ENCODE measurements at places on chromosomes 11 and 22.

GRCh38 chr11:67731583-67731982 is 57.2 kb upstream of the ALDH3B2 start:
- DNase-seq, result no peak

- DNase-seq, result no peak
These were observed 41.2 kb downstream of the OR2AT4 start for GRCh38 chr11:75055511-75055910.

DNA sequence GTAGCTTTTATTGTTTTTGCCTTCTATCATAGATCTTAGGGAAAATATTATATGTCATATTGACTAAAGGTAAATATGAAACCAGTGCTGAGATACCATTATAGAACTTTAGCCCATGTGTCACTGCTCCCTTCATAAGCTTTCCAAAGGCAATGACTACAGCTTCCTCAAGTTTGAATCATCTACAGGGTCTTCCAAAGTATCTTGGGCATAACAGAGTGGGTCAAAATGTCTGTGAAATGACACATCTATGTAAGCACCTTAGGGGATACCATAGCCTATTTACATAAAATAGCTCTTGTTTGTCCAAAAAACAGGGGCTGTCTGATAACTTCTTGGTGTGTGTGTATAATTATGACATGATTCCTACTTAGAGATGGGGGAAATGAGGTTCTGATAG is 52.5 kb downstream of the RELT start:
- no peak for DNase-seq

DNA sequence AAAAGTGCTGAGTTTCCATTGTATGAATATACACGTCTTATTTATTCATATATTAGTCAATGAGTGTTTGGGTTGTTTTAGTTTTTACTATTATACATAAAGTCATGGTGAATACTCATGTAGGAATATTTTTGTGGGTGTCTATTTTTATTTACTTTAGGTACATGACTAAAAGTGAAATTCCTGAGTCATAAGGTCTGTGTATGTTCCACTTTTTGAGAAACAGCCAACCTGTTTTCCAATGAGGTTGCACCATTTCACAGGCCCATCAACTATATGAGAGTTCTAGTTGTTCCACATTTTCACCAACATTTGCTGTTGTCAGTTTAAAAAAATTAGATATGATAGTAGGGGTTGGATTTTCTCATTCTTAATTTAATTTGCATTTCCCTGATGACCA is 6.6 kb upstream of the OR6X1 start:
- DNase-seq, result no peak

DNA sequence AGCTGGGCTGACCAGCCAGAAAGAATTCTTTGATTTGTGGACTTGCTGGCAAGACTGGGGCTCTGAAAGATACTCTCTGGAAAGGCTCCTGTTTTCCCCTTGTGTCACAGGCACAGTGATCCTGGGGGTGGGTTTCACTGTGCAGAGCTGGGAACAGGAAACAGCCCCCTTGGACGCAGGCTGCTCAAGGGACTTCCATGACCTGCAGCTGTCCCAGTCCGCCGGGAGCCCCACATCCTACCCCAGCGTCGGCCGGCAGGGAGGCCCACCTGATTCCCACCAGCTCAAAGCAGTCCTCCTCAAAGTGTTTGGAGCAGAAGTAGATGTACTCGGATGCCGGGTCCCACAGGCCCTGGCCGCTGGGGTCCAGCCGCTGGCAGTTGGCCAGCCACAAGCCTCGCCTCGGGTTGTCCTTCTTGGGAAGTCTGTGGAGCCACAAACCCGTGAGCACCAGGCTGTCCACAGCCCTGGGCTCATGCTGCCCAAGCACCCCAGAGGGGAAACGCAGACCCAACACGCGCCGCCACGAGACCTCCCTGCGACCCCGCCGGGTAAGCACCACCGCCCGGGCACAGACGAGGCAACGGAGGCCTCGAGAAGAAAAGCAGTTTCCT is 824 bp downstream of the THAP7 start:
- no peak for DNase-seq

GRCh38 chr11:60761436-60762190 is 4.9 kb downstream of the MS4A15 start:
- no peak for DNase-seq

DNA sequence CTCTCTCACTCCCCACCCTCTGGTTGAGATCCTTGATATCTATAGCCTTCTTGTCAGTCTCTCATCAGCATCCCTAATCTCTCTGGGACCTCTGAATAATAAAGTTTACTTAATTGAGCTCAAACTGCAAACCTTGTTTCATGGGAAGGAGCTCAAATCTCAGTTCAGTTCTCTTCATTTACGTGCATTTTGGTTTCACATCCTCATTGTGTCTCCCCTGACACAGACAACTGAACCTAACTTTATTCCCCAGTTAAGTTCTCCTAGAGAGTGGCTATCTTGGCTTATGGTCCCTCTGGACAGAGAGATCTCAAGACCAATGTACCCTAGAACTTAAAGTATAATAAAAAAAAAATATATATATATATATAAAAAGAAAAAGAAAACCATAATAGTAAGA is 47.3 kb downstream of the NXPE2 start:
- DNase-seq, result no peak

- no peak for DNase-seq
These were observed 56.0 kb downstream of the CTTN start for GRCh38 chr11:70454197-70454767.

GRCh38 chr22:48096851-48097665 is 1334.6 kb downstream of the TBC1D22A start:
- no peak for DNase-seq

- no peak for DNase-seq
These were observed 48.9 kb downstream of the RTL6 start for GRCh38 chr22:44449061-44449682.

DNA sequence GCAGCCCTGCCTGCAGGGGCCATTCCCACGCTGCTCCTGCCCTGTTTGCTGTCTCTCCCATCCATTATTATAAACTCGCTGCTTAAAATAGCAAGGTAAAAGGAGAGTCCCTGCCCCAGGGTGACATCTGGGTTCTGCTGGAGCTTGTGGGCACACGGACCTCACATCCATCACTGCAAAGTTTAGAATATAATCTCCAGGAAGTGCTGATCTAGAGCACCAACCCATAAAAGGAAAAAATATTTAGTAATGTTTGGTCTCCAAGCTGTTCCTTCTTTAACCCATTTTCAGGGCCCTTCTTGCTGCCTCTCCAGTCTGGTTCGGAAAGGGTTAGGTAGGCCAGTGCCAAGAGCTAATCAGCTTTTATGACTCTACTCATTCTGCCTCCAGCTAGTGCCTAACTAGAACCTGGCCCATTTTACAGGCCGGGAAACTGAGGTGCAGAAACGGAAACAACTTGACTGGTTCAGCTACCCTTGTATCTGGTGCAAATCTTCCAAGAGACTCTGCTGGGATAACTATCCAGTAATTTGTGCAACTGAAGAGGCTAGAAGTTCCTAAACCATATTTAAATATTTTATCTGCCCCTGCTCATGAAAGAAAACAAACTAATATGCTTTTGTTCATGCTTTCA is 37.5 kb downstream of the IRAG1 start:
- no peak for DNase-seq

DNA sequence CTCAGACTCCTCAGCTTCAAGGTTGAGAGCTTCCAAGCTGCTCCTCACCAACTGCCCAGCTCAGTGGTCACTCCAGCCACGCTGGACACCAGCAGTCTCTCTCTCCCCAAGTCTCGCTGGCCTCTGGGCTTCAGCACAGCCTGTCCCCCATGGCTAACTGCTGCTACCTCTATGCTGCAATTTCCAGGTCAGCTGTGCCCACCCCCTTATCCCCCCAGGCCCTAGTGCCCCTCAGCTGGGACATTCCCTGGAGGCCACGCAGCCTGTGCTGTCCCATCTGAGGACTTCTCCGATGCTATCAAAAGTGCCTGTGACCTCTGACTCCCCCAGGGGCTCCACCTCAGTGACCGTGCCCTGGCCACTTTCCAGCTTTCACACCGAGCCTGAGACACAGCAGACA is 37.5 kb upstream of the PHF21B start:
- no peak for DNase-seq

- DNase-seq, result peak; percentile 61
These were observed 1.1 kb downstream of the MTFP1 start for GRCh38 chr22:30426388-30427353.

- DNase-seq, result no peak
These were observed 61.7 kb downstream of the ME3 start for GRCh38 chr11:86610559-86611341.

DNA sequence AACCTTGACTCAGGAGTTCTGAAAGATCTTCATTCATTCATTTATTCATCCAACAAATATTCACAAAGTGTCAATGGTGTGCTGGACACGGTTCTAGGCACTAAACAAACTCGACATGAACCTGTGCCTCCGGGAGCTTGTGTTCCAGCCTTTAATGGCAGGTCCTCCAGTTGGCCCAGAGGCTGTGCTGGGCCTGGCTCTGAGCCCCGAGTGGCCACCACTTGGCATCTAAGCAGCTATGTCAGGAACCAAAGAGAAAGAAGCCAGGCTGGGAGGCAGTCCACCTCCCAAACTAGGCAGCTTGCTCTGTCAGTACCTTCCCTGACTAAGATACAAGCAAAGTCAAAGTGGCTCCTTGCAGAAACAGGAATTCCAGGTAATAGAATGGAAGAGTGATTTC is 233.6 kb downstream of the BUD13 start:
- DNase-seq, result no peak

DNA sequence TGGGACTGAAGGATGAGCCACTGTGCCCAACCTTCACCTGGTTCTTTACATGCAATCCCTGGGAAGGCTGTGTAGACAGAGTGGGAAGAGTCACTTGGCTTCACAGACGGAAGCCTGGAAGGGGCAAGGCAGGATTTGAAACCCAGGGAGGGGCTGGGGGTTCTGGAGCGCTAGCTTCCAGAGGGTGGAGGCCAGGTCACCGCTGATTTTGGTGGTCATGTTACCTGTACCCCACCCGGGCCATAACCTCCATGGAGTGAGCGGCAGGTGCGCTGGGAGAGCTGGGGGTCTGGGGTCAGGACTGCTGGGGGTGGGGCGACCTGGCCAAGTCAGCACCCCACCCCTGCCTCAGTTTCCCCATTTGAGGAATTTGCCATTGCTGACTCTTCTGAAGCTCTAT is 38.3 kb downstream of the PDGFB start:
- DNase-seq, result no peak

GRCh38 chr11:92222701-92223100 is 1.9 kb upstream of the FAT3 start:
- DNase-seq, result no peak

DNA sequence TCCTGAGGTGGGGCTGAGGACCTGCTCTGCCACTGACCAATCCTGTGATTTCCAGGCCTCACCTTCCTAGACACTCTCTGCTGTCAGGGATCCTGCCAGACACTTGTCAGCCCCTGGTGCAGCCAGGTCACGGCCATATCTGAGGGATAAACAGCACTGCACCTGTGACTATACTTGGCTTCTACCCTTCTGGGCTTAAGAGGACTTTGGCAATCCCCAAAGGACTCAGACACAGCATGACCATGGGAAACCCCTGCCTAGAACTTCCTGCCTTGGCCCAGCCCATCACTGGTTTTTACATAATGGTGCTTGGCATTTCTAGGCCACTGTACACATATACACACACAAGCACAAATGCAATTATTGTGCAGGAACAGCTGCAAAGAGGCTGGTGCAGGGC is 11.6 kb upstream of the OLFML1 start:
- DNase-seq, result no peak

GRCh38 chr11:101718402-101718801 is 134.6 kb upstream of the TRPC6 start:
- no peak for DNase-seq

DNA sequence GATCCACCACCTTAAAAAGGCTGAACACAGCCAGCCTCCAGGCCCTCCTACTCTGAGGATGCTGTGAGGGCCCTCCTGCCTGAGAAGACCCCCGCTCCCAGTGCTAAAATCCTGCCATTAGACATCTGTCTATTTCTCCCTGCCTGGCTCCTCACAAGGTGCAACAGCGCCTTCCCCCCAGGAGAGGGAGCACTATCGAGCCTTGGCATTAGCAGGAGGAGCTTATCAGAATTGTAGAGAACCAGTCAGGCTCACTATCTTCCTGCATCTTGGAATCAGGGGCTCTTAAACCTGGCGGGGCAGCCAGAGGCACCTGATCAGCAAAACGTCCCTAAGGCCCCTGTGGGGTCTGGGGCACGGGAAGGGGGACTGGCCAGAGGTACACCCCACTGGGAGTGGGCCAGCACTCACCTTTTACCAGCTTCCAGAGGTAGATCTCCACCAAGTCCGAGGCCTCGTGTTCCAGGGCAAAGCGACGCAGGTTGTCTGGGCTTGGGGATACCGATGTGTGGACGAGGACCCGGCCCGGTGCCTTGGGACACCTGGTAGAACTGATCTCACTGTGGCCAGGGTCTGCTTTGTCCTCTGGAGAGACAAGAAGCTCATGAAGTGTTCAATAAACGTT is 28.7 kb downstream of the CHRDL2 start:
- DNase-seq, result no peak

GRCh38 chr11:133955945-133956421 is 785 bp downstream of the IGSF9B start:
- no peak for DNase-seq

GRCh38 chr22:18000441-18001039 is 23.8 kb downstream of the MICAL3 start:
- DNase-seq, result no peak

- no peak for DNase-seq
These were observed 21.6 kb upstream of the CHADL start for GRCh38 chr22:41262250-41262765.

GRCh38 chr22:19061471-19062138 is 60.6 kb downstream of the DGCR2 start:
- no peak for DNase-seq

DNA sequence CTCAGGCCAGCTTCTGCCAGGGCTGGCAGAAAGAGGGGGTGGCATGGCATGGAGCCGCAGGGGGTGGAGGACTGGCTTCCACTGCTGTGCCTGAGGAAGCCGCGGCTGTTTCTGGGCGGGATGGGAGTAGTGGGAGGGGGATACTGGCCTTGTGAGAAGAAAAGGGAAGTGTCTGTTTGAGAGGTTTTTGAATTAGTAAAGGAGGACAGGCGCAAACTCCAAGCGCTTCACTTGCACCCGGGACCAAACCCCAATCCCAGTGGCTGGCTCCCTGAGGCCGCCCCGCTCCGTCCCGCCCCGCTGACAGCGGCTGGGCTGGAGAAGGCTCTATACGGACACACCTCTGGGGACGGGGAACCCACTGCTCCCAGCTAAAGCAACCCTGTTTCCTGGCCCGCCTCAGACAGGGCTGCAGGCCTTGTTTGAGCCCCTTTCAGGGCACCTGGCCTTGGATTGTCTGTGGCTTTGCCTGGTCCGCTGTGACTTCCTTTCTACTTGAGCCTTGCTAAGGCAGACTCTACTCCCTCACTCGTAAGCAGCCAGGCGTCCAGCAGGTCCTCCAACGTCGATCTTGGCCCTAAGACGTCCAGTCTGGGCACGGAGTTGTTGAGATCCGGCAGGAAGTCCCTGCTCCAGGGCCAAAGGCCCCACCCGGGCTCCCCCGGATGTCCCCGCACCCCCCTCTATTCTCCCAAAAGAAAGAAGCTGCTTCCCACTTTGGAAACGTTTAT is 2.2 kb downstream of the APOA1 start:
- no peak for DNase-seq

DNA sequence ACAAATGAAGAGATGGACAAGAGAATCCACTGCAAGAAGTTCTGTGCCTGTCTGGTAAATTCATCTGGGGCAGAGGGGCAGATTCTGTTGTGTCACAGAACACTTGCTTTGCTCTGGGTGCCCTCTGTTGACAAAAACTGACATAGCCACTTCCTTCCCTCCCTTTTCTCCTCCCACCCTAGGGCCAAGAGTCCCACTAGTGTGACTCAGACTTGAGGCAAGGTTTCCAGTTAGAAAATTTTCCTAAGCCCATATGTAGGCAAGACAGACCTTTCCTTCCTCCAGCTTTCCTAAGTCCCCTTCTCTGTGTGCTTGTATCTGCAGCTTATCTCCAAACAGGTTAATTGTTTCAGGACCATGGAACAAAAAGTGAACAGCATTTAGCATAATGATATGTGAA is 106.8 kb downstream of the RBFOX2 start:
- no peak for DNase-seq
